ENCODE measurements at places on chromosomes 7 and 10.

- no peak for DNase-seq
Observed at GRCh38 chr10:14858338-14858960, 20.2 kb upstream of the SUV39H2 start.

DNA sequence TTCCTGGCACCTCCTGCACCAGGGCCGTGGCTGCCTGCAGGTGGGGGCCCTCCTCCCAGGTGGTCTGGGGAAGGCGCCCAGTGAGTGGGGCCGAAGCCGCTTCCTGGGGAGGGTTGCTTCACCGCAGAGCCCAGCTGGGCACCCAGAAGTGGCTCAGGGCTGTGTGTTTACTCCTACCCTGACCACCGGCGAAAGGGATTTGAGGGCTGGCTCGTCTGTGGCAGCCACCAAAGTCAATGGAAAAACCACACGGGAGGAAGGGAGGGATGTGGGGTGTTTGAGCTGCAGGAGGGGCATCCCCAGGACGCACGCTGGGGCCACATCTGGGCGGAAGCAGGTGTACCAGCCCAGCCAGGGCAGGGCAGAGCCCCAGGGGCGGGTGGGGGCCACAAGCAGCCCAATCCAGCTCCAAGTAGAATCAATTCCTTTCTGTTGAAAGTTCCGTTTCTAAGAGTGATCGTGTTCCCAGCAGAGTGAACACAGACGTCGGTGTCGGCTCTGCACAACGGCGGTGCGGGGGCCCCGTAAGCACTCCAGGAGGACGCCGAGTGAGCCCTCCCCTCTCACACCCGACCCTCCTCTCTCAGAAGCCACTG, 69.9 kb downstream of the FOXL3 start:
- DNase-seq = no peak

- DNase-seq = no peak
Observed at GRCh38 chr10:24438800-24439199, 229.9 kb downstream of the KIAA1217 start.

DNA sequence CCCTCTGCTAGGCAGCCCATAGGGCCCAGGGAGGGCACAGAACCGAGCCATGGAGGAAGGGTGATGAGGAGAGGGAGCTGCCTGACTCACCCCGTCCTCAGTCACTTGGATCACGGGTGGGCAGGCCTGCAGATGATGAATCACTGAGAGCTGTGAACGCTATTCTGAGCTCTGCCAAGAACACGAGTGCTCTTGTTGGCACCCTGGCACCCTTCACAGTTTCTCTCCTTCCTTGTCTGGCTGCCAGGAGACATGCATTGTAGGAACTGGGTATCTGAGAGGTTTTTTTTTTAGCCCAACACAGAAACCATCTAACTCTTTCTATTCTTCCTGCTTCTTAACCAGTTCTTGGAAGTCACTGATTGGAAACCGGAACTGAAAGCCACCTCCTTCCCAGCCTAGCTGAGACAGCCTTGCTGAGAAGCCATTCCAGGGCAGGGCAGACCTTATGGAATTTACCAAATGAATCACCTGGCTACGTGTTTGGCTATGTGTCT, 82.1 kb downstream of the SLC37A3 start:
- DNase-seq = no peak

- DNase-seq = no peak
Observed at GRCh38 chr7:105493196-105493922, 28.7 kb downstream of the PUS7 start.

DNA sequence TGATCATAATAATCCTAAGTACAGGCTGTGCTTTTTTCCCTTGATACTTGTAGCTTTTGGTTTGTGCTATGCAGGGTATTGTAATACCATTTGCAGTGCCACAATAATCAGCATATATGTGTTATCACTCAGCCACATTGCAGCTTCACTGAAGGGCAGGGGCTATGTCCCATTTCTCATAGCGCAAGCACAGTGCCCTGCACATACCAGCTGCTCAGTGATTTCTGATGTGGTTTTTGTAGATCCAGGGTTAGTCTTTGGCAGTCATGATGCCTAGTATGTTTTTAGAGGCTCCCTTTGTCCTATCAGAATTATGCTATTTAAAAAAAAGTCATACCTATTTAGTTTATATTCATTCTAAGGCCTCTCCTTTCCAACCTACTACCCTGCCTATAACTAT, 25.8 kb downstream of the MET start:
- DNase-seq = no peak

- DNase-seq = no peak
Observed at GRCh38 chr10:16529853-16530252, 8.2 kb upstream of the C1QL3 start.

DNA sequence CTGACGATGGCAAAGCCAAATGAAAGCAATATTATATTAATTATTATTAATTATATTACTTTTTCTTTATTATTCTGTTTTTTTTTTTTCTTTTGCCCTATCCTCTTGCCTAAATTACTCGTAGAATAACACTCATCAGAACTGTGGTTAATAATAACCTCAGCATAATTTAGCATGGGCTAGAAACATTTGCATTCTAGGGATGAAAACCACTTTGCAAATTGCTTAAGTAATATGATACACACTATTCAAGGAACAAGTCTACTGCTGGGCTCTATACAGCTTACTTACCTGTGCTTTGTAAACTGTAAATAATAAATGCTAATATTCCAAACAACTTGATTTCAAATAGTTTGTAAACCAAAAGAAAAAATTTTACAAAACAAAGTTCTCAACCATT, 375.8 kb downstream of the HGF start:
- no peak for DNase-seq

- no peak for DNase-seq
Observed at GRCh38 chr10:124674768-124675222, 69.4 kb downstream of the FAM53B start.

DNA sequence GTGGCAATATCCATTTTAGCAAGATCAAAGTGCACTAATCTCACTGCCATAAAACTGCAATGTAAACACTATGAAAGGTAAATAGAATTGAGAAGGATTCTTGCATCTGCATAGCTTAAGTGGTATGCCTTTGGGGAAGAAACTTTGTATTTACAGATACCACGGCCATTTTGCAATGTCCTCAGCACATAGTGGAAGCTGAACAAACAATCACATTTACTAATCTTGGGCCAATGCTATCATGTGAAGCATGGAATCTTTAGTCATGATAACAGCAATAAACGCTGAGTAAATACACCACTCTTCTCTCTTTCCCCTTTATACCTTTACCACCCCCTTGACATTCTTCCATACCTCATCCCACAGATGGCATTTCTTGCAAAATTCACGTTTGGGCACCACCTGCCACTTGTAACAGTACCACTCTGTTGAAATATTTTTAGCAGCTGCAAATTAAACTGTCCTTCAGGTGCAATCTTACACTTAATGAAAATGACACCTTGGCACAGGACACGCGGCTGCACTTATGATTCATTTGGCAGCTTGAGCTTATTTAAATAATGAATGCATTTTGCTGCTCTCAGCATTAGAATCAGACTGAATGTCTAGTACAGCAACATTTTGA, 171.8 kb downstream of the SEMA3A start:
- no peak for DNase-seq

- no peak for DNase-seq
Observed at GRCh38 chr7:44051611-44052220, 7.2 kb downstream of the DBNL start.
